ENCODE measurements at places on chromosomes 6 and 20.

GRCh38 chr6:55963301-55963700, 87.9 kb upstream of the BMP5 start:
- no peak for DNase-seq

DNA sequence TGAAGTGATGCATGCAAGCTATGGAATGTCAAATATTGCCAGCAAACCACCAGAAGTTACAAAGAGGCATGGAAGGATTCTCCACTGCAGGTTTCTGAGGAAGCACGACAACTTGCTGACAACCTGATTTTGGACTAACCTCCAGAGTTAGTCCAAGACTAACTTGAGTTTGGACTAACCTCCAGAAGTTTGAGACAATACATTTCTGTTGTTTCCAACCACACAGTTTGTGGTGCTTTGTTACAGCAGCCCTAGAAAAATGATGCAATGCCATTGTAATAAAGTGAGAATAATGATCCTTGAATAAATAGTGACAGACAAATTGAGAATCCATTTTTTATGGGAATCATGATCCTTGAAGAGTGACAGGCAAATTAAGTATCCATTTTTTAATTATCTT, 169.9 kb upstream of the HDDC2 start:
- DNase-seq: no peak

DNA sequence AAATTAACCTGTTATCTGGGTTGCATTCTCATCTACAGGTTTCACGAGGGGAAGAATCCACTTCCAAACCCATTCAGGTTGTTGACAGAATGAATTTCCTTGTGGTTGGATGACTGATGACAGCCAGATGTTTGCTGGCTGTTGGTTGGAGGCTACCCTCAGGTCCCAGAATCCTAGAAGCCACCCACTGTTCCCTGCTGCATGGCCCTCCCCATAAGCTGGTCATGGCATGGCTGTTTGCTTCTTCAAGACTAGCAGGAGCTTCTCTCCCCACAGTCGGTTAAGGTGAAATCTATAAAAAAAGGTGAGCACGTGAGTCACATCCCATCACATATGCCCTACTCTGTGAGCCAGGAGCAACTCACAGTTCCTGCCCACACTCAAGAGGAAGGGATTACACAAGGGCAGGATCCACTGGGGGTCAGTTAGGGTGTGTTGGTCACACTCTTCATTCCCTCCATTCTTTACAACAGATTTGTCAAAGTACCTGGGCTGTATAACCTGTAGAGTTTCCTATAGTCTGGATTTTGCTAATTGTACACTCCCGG, 19.5 kb upstream of the RPS10 start:
- no peak for DNase-seq

- DNase-seq: no peak
Measured at GRCh38 chr6:127518191-127518709, 885 bp downstream of the MTCL3 start.

DNA sequence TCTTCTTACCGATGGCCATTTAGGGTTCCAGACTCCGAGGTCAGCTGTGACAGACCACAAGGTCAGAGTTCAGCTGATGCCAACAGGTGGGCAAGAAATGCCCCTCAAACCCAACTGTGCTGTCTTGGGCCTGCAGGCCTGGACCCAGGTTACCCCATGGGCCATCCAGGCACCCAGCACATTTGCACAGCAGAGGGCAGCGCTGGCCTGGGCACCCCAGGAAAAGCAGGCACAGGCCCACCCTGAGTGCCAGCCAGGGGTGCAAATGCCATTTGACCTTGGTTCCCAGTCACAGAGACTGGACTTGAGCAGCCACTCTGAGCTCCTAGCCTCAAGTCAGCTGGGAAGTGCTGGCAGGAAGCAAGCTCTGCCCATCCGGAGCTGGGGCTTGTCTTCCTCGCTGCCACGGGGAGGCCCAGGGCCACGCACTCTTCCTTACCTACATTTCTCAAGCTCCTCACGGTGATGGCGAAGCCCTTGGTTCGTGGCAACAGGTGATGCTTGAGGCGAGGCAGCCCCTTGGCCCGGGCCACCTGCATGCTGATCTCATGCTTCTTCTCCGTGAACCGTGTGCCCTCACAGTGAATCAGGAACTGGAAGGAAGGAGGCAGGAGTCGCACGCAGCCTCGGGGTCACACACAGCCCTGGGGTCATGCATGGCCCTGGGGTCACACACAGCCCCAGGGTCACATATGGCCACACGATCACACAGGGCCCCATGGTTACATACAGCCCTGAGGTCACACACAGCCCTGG, 120.8 kb downstream of the AGPAT4 start:
- no peak for DNase-seq

DNA sequence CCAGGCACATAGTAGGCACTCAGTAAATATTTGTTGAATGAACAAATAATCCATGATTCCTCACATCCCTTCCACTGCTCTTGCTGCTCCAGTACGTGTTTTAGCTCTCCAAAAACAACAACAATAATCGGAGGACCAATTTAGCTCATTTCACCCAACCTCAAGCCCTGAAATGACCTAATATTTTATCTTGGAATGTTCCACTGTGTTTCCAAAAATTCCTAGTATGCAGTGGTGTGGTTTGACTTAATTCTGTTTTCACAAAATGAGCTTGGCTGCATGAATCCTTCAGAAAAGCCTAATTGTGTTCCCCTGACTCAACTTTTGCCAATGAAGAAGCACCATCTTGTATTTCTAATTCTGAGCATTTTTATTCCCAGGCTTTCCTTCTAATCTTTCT, 168.0 kb upstream of the PHACTR1 start:
- no peak for DNase-seq

DNA sequence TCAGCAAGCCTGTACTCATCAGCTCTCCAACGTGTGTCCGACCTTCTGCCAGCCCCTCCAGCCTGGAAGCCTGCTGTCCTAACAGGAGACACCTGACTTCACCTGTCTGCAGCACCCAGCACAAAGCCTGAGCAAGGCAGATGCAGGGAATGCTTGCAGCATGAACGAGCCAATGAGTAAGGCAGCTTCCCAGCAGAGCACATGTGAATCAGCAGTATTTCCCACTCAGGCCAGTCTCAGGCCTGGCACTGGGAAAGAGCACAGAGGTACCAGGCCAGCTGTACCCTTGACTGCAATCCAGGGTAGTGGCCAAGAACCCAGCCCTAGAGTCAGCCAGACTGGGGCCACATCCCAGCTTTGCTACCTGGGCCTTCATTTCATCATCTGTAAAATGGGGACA, 120.8 kb downstream of the MAFB start:
- no peak for DNase-seq

DNA sequence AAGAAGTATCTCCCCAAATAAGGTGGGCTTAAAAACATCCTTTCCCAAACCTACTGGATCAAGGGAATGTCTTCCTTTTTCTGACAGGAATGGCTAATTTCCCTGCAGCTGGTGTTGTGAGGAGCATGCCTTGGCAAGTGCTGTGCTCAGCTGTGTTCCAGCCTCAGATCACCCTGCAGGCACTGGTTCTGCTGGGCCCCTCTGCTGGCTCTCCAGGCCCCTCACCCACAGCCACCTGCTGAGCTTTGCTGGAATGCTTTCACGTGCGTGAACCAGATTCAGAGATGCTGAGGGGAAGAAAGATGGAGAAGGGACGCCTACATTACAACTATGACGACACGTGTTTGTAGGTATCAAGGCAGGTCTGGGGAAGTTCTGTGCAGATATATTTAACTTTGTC, 71.3 kb upstream of the FOXC1 start:
- DNase-seq: no peak

DNA sequence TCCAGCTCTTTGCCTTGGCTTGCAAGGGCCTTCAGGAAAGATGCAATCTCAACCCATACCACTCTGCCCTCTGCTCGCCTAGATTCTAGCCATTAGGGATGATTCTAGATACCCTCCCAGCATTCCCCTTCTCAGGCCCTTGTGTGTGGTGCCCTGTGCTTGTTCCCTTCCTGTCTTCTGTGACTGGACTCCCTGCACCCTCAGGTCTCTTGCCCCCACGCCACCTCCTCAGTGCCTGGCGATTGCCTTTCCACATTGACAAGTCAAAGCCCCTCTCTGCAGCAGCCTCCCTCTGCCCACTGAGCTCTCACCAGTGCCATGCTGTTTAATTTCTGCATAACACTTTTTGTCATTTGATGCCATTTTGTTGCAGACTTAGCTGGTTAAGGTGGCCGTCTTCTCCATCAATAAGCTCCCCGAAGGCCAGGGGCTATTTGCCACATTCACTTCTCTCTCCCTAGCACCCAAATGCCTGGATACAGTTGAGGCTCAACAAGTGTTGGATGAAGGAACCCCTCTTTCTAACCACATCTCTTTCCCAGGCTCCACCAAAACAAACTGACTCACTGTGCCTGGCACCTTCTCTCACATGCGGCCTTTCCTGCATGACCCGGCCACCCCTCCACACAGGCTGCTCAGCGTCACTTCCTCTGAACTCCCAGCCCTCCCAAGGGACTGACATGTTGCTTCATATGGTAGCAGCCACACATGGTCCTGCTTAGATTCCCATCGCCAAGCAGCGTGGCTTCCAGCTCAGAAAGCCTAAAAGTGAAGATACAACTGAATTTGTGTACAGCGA, 4.6 kb upstream of the TXNDC5 start:
- DNase-seq: no peak

DNA sequence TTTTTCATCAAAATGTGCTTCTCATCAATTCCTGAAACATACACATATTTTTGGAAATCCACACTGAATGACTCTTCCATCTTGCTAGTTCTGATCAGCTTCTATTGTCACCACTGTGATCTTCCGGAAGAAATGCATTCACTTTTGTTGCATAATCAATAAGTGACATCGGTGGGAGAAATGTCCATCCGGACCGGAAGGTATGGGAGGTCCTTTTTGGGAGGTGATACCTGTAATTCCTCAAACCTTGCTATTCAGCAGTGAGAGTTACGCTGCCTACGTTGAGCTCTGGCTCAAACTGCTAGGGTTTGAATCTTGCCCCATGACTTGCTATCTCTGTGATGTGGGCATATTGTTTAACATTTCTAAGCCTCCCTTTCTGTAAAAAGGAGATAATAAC, 16.6 kb upstream of the TFB1M start:
- DNase-seq: no peak

DNA sequence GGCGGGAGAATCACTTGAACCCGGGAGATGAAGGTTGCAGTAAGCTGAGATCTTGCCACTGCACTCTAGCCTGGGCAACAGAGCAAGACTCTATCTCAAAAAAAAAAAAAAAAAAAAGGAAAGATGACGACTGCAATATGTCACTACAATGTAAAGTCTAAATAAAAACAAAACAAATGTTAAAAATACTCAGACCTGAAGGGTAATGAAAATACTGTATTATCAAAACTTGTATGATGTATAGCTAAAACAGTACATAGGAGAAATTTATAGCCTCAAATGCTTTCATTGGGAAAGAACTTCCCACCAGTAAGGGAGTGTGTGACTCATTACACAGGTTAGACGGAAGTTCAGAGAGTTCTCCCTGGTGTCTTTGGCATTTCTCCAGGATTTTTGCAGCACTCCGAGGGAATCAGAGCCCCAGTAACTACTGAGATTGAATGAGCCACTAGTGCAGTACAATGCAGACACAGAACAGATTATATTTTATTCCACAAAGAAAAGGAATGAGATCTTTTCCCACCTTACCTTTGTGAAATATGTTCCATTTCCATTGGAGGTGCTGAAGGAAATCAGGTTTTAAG, 12.5 kb upstream of the RALGAPB start:
- no peak for DNase-seq

DNA sequence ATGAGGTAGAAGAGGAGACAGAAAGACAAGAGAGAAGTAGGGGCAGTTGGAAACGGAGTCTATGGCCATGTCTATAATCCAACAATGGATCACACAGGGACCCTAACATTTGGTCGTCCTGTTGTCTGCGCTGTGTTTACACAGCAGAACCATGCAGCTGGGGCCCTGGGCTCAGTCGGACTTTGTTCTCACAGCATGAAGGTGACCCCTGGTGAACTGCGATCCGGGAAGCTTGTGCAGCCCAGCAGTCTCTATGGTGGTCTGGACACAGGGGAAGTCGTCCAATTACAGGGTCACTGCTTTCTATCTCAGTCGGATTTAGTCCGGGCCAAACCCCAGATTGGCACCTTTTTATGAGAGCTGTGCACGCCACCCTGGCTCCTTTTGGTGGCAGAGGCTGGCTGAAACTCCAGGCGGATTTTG, 153.6 kb downstream of the FOXA2 start:
- no peak for DNase-seq

DNA sequence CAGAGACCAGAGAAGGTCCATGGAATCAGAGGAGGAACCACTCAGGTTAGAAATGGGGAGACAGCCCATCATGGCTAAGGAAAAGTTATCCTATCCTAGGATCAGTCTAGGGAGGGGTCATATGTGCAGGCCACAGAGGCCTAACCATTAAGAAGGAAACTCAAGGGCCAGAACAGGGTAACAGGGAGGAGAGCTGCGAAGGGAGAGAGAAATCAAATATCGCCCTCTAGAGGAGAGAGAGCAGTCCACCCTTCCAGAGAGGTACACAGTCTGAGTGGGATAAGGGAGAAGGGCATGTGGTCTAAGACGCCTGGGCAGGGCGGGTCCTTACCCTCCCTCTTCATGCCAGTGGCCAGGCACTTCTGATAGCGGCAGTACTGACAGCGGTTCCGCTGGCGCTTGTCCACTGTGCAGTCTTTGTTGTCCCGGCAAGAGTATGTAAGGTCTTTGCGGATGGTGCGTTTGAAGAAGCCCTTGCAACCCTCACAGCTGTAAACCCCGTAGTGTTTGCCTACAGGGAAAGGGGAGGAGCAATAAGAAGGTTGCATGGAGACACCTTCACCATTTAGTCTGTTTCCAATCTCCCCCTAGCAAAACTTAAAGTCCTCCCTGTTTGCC, 2.9 kb downstream of the RXRB start:
- DNase-seq: peak; percentile 67

DNA sequence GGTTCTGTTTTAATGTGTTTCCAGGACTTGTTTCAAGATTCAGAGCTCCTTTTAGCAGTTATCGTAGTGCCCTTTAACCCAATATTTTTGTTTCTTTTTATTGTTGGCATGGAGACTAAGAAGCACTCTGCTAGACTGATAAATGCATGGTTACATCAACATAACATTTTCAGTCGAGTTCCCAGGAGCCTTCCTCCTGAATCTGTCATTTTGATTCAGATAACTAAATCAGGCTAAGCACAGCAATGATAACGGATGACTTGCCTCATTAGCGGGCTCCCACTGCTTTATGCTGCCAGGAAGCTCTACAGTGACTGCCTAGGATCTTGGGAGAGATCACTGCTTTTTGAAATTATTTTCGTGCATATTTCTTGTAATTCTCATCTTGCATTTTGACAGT, 772.8 kb upstream of the GJE1 start:
- DNase-seq: no peak
